ENCODE measurements at places on chromosomes 13 and 19.

GRCh38 chr19:11322269-11323024 is 17.0 kb downstream of the RAB3D start:
- peak overlapping the region; percentile 43 for H3K27ac ChIP-seq
- no peaks in the 10 kb centered on the region for H3K36me3 ChIP-seq
- no peak for DNase-seq
- H3K27me3 ChIP-seq = no peaks in the 10 kb centered on the region

DNA sequence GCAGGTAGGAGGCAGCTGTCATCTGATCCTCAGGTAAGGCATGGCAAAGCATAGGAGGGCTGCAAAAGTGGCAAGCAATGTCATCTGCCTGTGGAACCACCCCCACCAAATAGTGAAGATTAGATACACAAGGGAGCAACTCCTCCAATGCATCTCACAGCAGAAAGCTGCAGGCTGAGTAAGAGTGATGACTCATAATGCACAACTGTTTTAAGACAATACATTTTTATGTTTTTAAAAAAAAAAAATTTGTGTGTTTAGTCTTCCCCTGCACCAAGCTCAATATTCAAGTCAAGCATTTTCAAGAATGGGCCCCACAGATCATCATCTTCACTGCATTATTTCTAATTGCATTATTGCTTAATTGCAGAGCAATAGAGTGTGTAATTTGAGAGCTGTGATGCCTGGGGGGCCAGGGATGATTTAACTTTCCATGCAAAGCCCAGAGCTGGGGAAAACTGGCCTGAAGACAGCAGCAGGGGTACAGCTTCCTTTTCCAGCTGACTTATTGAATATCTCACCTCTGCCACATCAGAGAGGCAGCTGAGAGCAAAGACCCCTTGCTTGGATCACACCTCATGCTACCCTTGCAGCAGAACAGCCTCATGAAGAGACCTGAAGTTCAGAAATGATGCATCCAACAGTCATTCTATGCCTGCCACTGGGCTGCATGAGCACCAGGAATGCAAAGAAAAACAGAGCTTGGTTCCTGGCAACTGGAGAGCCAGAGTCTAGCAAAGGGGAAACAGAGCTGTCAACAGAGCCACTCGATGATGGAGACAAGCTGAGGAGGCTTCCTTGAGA is 22.7 kb upstream of the POP4 start:
- H3K4me3 ChIP-seq = no peak overlapping the region
- DNase-seq = no peak
- H3K36me3 ChIP-seq = no peaks in the 10 kb centered on the region
- no peaks in the 10 kb centered on the region for H3K27me3 ChIP-seq
- no peak overlapping the region for H3K27ac ChIP-seq

- H3K4me3 ChIP-seq = no peak overlapping the region
- DNase-seq = no peak
- peaks cover 34% of the 10 kb centered on the region for H3K27me3 ChIP-seq
- H3K36me3 ChIP-seq = no peaks in the 10 kb centered on the region
- H3K27ac ChIP-seq = no peak overlapping the region
Measured at GRCh38 chr19:53910170-53910518, 1.1 kb downstream of the CACNG7 start.

- H3K4me3 ChIP-seq = no peak overlapping the region
- no peaks in the 10 kb centered on the region for H3K4me1 ChIP-seq
- no peak overlapping the region for H3K27ac ChIP-seq
- no peak for DNase-seq
- no peaks in the 10 kb centered on the region for H3K36me3 ChIP-seq
Measured at GRCh38 chr13:36382030-36382429, 35.8 kb upstream of the SPART start.

GRCh38 chr13:100433475-100433874 is 155.1 kb downstream of the GGACT start:
- H3K4me3 ChIP-seq = no peak overlapping the region
- H3K27ac ChIP-seq = no peak overlapping the region
